ENCODE measurements at places on chromosomes 7 and 10. TPM values are rescaled to one million over a fixed set of nuclear protein-coding genes. Genes with fewer than 3 reads are reported as not detected.

SEMA3D gene
- total RNA-seq = 0.94 TPM

ASB15 gene
- total RNA-seq = 96.2 TPM

LRMDA gene
- total RNA-seq = 23.1 TPM

DOCK4 gene
- 13.9 TPM for total RNA-seq

ADRA2A gene
- total RNA-seq = 0.64 TPM

OR9A2 gene
- not detected for total RNA-seq

EVX1 gene
- total RNA-seq = not detected

ST8SIA6 gene
- 7.4 TPM for total RNA-seq

FRMPD2 gene
- total RNA-seq = not detected

GRM3 gene
- total RNA-seq = not detected

TUBGCP2 gene
- 42.6 TPM for total RNA-seq

GNGT1 gene
- total RNA-seq = not detected
